HL-60 (cell line): ENCODE measurements at places on chromosomes 5 and 9.

DNA sequence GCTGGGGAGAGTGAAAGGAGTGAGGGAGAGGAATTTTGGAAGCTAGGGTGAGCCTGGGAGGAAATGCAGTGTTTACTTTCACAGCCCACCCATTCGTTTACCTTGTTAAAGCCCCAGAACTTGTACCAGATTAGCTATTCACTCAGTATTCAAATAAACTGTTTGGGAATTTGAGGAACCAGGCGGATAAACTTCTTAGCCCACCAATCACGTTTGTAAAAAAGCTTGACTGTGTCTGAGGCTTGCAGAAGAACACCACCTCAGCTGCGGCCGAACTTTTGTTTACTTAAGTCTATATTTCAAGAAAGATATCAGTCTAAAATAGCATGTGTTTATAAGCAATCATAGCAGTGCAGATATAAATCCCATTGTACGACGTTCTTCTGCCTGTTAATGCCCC lies 5.2 kb upstream of the TLE1 start:
- no peak for DNase-seq

GRCh38 chr9:97555164-97555563 lies 53.7 kb downstream of the TMOD1 start:
- no peak for DNase-seq

GRCh38 chr5:77087484-77088261 lies 588 bp upstream of the ZBED3 start:
- DNase-seq: no peak

DNA sequence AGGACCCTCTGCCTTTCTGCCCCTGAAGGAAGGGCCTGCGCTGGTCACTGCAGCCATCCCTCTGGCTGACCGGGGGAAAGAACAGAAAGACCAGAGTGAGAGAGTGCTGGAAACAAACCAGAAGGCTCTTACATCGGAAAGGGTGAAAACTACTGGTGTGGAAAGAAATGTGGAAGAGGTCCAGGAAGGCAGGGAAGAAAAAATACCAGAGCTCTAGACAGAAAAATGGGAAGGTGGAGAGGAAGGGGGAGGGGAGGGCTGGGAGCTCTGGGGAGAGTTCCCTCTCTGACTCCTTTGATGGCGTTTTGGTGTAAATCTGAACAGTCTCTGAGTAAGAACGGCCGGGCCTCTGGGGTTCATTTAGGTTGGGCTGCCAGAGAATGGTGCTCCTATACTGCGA lies 47.7 kb downstream of the COL23A1 start:
- no peak for DNase-seq

DNA sequence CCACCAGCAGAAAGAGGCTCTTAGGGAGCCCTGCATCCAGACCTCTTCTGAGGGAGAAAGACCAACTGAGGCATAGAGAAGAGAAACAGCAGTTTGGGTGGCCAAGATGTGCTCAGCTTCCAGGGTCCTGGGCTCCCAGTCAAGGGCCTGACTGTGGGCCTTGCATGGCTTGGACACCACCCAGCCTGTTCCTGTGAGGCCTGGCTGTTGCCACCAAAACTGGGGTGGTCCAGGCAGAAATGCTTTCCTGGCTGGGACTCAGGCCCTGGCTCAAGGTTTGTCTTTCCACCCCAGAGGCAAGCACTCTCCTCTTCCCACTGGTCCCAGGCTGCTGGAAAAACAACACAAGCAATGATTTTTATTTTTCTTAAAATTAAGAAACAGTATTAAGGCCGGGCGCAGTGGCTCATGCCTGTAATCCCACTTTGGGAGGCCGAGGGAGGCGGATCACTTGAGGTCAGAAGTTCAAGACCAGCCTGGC lies 13.3 kb downstream of the MYOZ3 start:
- DNase-seq: no peak

GRCh38 chr5:159811712-159812111 lies 104.6 kb upstream of the ADRA1B start:
- no peak for DNase-seq

DNA sequence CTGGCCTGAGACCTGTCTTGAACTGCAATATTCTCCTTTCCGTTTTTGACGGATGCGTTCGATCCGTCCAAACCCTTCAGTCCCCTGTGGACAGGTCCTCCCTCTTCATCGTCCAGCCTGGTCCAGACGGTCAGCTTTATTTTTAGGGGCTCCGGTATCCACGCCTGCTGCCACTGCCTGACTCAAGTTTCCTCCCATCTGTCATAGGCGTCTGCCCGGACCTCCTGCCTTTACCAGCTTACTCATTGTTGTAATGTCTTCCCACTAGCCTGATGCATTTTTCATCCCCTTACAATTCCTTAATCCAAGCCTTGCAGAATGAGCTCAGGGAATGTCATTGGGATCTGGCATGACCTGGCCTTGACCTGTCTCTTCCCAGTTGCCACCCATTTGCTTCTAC lies 145.8 kb downstream of the TENT4A start:
- DNase-seq: no peak

DNA sequence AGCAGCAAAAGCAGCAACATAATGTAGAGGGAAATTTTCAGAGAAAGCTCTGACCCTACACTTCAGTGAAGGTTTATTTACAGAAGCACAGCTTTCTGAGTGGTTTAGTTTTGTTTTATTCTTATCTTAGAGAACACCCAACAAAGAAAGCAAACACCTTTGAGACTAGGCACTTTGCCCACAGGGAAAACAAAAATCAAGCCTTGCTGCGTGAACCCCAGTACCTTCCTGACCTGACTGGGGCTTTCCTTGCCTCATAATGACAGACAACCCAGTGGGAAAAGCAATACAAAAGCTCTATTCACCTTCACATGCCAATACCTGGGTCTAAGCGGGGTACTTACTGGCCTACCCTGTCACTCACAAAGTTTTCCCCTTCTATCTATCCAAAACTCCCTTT lies 189.8 kb downstream of the HINT1 start:
- no peak for DNase-seq

DNA sequence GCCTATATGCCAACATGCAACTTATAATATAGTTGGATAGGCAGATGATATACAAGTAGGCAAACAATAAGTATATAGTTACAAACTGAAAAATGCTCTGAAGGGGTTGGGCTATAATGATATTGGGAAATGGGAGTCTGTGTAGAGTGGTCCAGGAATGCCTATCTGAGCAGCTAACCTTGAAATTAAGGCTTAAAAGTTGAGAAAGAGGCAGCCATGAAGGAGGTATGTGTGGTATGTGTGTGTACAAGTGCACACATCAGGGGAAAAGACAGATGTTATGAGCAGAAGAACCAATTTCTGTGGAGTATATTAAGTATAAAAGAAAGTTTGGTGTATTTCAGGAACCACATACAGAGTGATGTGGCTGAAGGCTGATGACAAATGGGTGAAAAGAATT lies 154.9 kb upstream of the PAPPA start:
- no peak for DNase-seq

DNA sequence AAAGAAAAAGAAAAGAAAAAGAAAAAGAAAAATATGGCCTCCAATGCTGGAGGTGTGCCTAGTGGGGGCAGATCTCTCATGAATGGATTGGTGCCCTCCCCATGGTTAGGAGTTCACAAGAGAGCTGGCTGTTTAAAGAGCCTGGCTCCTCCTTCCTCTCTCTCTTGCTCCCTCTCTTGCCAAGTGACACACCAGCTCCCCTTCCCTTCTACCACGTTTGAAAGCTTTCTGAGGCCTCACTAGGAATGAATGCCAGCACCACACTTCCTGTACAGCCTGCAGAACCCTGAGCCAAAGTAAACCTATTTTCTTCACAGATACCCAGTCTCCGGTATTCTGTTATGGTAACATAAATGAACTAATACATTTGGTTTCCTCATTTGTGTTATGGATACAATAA lies 14.4 kb upstream of the GALNT10 start:
- DNase-seq: no peak

DNA sequence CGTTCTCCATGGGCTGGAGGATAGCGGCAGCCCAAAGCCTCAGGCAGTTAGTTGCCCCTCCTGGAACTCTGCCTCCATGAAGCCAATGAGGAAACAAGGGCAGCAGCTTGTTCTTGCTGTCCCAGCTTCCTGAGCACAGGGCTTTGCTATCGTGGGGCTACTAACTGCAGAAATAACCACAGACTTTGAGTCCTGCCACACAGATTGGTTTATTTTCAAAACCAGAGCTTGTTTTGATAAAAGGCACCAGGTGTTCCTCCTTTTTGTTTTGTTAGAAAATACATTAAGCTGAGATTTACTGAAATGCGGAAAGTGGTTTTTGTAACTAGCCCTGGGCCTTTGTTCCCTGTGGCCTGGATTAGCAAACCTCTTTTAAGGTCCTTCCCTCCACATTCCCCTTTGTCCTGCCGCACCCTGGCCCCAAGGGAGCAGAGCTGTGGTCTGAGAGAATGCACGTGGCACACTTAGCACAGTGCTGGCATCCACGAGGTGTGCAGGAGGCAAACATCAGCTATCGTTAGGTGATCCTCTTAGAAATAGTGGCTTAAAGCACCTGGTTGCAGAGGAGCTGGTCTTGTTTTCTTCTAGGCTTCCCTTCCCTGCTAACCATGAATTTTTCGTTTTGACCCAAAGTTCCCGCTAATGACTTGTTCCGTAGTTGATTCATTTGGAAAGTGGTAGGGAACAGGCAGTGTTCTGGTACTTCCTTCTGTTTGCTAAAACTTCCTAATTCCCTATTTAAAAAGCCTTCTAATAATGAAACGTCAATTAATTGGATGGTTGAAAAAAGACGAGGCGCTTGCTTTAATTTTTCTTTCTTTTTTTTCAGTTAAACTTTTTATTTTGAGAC lies 21.5 kb downstream of the MVB12B start:
- no peak for DNase-seq

DNA sequence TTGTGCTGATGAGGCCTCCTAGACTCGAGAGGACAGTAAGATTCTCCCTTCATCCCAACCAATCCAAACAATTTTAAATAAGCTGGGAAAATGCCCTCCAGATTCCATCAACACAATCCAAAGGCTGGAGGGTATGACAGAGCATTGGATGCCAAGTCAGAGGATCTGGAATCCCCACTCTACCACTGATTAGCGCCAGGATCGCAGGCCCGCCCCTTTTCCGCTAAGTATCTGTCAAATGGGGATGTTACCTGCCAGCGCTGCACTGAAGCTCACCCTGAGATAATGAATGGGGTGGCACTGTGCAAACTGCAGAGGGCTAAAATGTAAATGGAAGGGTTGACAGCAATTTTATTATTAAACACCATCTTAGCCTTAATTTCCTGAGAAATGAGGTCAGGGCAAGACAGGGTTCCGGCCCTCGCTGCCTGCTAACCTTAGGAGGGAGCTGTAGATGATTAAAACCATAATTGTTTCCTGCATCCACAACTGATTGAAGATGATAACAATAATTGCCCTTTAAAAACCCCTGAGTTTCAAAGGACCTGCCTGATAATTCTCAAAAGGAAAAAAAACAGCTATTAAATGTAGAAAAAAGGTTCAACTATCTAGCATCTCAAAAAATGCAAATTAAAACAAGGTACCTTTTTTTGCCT lies 31.6 kb upstream of the GABBR2 start:
- DNase-seq: no peak

DNA sequence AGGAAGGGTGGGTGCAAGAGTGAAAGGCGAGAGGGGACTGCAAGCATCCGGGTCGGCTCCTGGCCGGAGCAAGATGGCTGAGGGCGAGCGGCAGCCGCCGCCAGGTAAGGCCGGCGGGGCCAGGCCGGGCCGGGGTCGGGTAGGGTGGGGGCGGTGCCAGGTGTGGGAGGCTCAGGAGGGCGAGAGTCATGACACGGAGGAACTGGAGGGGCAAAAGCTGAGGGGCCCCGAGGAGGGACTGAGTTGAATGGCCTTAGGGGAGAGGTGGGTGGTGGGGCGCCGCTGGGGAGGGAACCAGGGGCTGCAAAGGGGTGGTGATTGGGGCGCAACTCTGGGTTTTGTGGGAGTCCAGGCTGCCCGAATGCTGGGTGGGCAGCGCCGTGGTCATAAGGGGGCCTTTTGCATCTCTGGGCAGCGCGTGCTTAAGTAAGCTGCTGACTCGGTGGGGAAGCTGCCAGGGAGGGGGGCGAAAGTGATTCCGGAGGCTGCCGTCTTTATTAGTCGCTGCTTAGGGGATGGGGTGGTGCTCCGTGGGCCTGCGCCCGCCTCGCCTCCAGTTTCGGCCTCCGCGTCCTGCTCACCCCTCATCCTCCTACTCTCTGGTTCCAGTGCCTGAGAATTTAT lies 425 bp downstream of the PTPA start:
- DNase-seq: peak; percentile 42

DNA sequence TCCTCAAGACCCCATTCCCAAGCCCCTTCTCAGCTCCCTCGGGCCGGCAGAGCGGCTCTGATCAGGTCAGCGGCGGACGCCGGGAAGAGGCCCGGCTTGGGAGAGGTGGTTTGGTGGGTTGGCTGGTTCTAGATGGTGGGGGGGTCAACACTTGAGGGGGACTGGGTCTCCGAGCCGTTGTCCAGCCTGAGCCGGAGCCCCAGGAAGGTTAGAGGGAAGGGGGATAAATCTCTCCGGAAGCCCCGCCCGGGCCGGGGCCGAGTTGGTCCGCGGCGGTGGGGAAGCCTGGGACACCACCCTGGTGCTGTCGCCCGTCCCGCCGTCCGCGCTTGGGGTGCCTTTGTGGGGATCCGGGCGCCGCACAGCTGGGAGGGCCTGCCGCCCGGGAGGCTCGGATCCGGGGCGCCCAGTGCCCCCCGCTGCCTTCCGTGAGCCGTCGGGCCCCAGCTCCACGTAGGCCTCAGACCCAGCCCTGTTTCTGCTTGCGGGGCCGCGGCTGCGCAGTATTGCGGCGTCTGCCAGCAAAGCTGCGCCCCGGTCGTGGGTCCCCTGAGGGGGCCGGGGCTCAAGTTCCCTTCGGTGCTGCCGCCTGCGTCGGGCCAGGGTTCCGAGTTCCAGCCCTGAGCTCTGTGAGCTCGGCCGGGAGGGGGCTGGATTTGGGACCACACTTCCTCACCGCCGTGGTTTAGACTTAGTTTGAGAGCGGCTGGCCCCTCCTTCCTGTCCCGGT lies 542 bp upstream of the TRIM52 start:
- DNase-seq: peak; percentile 74
